Endothelial cell of umbilical vein (primary cell): ENCODE measurements at places on chromosomes 1 and 21. TPM values are rescaled to one million over a fixed set of nuclear protein-coding genes. Genes with fewer than 3 reads are reported as not detected.

Gene AK5
- 3.3 and 7.5 TPM in 2 replicates for total RNA-seq

Gene BLACAT1
- total RNA-seq: not detected in 2 replicates

Gene COL11A1
- not detected in 2 replicates for total RNA-seq

Gene TCEA3
- 3.4 and 3.7 TPM in 2 replicates for total RNA-seq

Gene SPATA45
- total RNA-seq: not detected in 2 replicates

Gene PRAMEF17
- total RNA-seq: not detected in 2 replicates

Gene SPRR4
- not detected in 2 replicates for total RNA-seq

Gene RPE65
- not detected in 2 replicates for total RNA-seq

Gene RYR2
- total RNA-seq: not detected in 2 replicates

DNA sequence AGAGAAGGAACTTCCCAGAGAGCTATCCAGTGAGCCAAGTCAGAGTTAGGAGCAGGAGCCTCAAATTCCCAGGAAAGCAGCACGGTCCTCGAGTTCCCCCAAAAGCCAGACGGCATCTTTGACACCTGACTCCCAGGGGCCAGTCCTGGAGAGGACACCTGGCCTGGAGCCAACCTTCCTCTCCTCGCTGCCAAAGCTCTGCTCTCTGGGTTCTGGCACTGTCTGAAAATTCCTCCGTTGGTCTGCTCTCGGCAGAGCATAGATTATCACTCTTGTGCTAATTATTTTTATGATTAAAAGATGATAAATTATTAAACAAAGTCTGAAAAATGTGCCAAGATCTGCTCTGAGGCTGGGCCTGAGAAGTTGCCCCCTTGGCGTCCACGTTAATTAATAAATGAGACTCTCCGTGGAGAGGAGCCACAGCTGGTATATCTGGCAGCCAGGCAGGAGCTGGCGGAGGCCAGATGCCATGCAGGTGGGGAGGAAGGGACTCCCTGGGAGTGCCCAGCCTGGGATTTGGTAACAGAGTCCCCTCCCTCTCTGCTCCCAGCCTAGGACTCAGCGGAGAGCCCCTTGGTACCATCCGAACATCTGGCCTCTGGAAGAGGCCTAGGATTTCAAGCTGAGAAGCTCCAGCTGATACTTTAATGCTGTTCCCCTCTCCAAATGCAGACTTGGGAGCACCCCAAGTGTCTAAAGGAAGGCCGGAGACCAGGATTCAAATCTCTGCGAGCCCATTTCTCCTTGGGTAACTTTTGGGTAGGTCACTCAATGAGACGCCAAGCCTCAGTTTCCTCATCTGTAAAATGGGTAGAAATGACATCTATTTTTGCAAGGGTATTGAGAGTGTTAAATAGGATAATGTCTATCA, 163.7 kb upstream of the POU3F1 start:
- DNase-seq: no peak

GRCh38 chr1:97797403-97798183, 123.2 kb downstream of the DPYD start:
- peak; percentile 70 for DNase-seq

DNA sequence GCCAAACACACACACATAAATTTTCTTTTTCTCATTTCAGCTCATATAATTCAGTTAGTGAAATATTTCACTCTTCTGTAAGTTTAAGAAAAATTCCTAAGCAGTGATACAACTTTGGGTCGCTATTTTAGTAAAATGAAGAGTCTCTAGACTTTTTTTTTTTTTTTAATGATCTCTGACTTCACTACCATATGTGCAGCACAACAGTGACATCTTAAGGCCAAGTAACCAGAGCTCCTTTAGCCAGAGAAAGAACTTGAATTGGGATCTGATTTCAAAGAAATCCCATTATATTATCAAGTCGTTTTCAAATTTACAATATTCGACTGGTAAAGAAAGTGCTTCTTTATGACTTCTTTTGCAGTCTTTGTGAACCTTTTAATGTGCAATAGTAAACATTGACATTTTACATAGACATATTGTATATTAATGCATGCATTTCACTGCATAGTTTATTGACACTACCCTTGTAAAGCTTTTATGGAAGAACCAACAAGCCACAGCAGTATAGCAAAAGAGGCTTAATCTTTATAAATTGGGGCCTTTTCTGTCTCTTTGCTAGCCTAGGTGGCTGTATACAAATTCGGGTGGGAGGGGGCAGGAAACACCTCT, 62.2 kb downstream of the LRRC40 start:
- no peak for DNase-seq

- no peak for DNase-seq
These were observed 35.9 kb downstream of the RGSL1 start for GRCh38 chr1:182485861-182486260.

GRCh38 chr1:152479792-152480595, 30.6 kb upstream of the LCE5A start:
- no peak for DNase-seq

GRCh38 chr1:58781541-58782177, 2.2 kb downstream of the JUN start:
- peak; percentile 73 for DNase-seq

- DNase-seq: no peak
These were observed 207.5 kb downstream of the MATN1 start for GRCh38 chr1:30515755-30516484.

DNA sequence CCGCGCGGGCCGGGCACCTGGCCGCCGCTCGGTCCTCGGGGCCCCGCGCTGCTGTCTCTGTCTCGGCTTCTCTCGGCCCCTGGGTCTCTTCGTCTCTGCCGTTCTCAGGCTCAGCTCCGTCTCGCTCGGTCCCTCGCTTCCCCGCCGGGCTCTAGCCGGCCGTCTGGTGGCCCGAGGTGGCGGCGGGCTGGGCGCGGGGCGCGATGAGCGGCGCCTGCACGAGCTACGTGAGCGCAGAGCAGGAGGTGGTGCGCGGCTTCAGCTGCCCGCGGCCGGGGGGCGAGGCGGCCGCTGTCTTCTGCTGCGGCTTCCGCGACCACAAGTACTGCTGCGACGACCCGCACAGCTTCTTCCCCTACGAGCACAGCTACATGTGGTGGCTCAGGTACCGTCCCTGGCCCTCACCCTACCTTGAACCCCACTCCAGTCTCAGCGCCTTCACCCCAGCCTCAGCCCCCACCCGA, 355 bp downstream of the SHISAL2A start:
- DNase-seq: no peak

DNA sequence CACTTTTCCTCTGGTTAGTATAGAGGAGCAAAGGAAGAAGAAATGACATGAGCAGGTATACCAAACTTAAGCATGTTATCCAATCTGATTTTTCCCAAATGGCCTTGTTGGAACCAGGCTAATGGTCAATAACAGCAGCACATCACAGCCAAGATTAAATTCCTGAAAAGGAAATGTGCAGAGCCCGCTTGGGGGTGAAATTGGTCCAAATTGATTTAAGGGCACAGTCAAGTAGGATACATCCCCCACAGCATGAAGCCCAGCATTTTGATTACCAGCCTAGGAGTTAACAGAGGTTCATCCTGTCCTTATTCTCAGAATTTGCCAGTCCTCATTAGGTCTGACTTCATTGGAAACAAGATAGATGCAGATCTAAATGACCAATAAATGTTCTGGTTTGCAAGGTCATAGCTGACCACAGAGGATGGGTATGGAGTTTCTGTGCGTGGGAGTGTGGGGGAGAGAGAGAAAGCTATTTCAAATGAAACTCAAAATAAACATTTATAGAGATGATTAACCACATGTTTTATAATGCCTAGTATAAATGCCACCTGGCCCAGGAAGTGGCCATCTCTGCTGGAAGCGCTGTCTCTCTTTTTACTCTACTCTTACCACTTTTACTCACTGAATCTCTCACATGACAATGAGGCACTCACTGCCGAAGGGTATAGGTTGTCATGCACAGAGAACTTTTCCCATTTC, 38.7 kb downstream of the RGS5 start:
- DNase-seq: no peak

- peak; percentile 59 for DNase-seq
These were observed 211.1 kb downstream of the LRRC40 start for GRCh38 chr1:69994241-69994640.

DNA sequence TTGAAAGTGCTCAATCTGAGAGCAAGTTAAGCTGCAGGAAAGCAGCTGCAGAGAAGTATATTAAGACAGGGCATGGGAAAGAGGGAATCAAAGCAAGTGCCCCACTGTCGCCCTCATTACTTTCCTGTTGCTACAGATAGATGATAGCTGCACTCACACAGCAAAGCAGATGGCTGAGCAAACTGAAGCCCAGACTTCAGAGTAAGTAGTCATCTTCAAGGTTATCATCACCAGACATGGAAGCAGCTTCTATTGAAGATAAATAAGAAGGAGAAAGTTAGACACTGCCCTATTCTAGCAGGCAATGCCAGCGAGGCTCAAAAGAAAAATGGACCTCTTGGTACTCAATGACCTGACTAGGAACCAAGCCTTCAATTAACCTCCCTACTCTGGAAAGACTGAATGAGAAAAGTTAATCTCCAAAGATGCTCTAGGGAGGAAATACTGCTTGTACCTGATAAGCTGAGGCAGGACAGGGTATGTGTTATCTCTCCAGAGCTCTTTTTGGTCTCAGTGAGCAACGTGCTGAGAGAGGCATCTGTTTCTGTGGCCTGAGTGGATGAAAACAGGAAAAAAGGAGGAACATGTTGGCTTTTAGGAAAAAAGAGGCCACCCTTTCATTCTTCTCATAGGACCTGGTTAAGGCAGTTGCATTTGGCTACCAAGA, 11.1 kb upstream of the MRPL9 start:
- no peak for DNase-seq

GRCh38 chr21:22288885-22289499, 1290.8 kb downstream of the NCAM2 start:
- DNase-seq: no peak

DNA sequence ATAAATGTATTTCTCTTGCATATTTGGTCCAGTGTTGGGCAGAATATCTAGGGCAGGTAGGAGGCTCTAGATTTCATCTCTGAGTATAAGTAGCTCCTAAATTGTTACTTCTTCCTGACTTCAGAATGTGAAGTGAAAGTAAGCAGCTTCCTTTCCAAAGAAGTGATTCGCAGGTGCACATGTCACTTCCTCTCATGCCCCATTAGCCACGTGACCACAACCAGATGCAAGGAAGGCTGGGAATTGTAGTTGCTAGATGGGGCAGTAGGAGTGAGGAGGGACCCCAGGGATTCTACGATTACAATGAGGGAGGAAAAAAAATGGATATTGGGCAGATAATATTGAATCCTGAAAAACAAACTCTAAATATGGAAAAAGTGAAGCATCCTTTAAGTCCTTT, 113.2 kb upstream of the CYYR1 start:
- peak; percentile 10 for DNase-seq

- no peak for DNase-seq
These were observed 147.1 kb downstream of the DNM3 start for GRCh38 chr1:171988243-171988885.

GRCh38 chr1:151130987-151131586, 15.3 kb downstream of the SEMA6C start:
- DNase-seq: peak; percentile 81

DNA sequence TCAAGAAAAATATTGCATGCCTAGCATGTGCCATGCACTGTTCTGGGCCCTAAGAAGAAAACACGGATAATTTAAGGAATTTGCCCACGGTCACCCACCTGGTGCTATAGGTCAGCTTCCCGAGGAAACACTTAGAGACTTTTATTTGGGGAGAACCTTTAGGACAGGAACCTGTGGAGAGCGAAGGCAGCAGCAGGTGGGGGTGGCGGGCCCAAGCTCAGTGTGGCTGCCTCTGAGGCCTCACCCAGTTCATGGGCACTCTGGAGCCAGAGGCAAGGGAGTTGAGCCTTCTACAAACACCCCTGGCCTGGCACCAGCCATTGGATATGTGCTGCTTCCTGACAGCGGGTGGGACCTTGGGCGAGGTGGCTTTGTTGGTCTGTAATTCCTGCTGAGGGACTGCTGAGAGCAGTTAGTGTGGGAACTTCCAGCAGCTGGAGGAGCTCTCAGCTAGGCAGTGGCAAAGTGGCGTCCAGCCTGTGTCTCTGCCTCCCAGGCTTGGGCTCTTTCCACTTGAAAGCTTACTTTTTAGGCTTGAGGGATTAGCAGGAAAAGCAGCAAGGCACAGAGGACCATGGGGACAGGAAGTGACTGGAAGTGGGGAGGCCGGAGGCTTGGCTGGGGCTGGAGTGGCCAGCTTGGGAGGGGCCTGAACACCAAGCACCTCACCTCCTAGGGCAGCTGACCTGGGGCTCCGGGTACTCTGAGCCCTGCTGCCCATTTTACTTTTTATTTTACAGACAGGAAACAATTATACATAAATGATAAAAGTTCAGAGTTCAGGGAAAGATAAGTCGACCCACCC, 19.1 kb downstream of the MRPL37 start:
- DNase-seq: no peak

GRCh38 chr1:244349581-244350001, 102.1 kb downstream of the ADSS2 start:
- DNase-seq: peak; percentile 86
